ENCODE measurements at places on chromosomes 6 and 20.
A peak's percentile ranks its signal among the peaks of the same experiment; 100 is the strongest.

DNA sequence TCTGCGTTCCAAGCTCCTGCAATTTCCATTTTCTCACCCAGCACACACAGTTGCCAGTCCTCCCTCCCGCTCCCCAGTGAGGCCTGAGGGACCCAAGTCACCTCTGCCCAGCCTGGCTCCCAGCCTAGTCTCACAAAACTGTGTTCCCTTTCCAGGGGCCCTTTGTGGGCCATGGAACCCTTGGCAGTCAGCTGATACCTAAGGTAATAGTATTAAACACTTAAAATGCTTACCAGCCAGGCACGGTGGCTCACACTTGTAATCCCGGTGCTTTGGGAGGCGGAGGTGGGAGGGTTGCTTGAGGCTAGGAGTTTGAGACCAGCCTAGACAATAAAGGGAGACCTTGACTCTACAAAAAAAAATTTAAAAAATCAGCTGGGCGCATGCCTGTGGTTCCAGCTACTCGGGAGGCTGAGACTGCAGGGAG lies 3.2 kb upstream of the RBM38 start:
- no peak for DNase-seq

GRCh38 chr20:57470212-57470522 lies 54.8 kb downstream of the CTCFL start:
- DNase-seq = no peak

GRCh38 chr6:100633096-100633777 lies 168.5 kb upstream of the SIM1 start:
- DNase-seq = no peak

GRCh38 chr6:125255201-125255600 lies 46.6 kb downstream of the HDDC2 start:
- DNase-seq = no peak

GRCh38 chr6:107832151-107833056 lies 8.3 kb upstream of the SCML4 start:
- DNase-seq = no peak

GRCh38 chr6:142416179-142416578 lies 114.4 kb downstream of the ADGRG6 start:
- DNase-seq = no peak

- no peak for DNase-seq
Measured at GRCh38 chr20:19964289-19965265, 52.6 kb upstream of the NAA20 start.

DNA sequence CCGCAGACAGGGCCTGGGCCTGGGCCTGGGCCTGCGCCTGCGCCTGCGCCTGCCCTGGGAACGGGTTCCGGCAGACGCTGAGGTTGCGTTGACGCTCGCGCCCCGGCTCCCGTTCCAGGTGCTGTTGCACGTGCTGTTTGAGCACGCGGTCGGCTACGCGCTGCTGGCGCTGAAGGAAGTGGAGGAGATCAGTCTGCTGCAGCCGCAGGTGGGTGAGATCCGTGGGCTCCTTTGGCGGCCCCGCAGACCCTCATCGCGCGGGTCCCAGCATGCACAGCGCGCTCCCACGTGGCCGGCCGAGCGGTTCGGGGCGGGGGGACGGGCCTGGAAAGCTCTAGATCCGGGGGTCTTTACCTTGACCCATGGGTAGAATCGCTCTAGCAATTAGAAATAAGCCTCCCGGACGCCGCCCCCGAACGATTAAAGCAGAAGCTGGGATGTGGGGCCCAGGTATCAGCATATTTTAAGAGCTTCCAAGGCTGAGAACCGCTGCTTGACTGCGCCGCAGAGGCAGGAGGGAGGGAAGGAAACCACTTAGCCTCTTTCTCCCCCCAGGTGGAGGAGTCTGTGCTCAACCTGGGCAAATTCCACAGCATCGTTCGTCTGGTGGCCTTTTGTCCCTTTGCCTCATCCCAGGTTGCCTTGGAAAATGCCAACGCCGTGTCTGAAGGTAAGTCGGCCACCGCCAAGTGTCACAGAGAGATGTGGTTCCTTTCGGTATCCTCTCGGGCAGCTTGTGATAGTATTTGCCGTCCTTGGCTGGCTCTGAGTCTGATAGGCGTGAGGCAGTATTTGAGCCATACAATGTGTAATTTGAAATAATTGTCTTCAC lies 508 bp downstream of the NOP56 start:
- DNase-seq = peak; percentile 23

DNA sequence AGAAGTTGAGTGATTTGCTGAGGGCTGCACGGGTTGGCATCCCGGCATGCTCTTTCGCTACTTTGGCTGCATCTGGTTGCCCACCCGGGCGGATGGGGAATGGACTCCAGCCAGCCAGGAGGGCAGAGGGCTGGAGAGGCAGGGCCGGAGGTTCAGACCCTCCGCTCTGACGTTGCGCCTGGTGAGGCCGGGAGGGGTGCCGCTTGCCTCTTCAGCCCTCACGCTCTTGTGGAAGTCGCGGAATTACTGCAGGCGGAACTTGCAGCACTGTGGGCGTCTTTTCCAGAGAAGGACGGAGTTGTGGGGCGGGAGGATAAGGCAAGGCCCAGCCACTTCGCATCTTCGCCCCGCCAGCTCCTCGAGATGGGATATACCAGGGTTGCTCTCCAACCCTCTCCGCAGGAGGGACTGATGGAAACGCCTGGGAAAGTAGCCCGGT lies 656 bp downstream of the RTEL1 start:
- no peak for DNase-seq

DNA sequence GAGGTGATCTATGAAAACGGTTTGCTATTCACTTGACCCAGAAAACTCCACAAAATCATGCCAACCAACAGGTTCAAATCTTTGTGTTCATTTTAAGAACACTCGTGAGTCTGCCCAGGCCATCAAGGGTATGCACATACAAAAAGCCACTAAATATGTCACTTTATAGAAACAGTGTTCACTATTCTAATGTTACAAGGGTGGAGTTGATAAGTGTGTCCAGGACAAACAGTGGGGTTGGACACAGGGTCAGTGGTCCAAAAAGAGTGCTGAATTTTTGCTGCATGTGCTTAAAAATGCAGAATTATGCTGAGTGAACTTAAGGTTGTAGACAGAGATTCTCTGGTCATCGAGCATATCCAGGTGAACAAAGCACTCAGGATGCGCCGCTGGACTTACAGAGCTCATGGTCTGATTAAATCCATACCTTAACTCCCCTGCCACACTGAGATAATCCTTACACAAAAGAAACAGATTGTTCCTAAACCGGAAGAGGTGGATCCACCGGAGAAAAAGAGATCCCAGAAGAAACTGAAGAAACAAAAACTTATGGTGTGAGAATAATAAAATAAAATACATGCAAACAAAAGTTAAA lies 23.5 kb downstream of the KIAA0408 start:
- DNase-seq = no peak

DNA sequence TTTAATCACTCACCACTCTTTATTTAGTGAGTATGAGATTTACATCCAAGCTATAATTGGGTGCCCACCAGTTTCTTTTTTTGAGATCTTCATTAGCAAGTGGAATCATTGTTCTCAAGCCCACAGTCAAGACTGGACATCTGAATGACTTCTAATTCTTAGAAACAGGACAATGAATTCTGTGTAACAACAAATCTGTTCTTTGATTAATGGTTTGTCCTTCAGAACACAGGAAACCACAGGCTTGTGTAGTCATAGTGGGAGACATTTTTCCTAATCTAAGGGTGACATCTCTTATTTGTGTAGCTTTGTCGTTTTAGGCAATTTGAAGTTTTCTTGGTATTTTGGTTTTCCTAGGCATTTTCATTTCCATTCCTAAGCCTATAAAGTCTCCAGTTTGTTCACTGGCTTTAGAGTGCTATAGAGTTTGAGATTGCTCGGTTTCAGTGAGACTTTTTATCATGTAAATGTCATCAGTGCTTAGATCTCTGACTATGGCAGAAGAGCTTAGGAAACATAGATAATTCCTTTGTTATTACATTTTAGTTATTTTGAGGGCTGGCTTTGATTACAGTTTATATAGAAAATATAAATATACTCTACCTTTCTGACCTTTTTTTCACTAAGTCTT lies 903.9 kb upstream of the MAP3K7 start:
- DNase-seq = no peak

- no peak for DNase-seq
Measured at GRCh38 chr6:56759521-56759920, 116.8 kb upstream of the DST start.

GRCh38 chr20:20520776-20521175 lies 152.9 kb downstream of the INSM1 start:
- no peak for DNase-seq

- DNase-seq = no peak
Measured at GRCh38 chr6:69719602-69720193, 77.1 kb downstream of the LMBRD1 start.

DNA sequence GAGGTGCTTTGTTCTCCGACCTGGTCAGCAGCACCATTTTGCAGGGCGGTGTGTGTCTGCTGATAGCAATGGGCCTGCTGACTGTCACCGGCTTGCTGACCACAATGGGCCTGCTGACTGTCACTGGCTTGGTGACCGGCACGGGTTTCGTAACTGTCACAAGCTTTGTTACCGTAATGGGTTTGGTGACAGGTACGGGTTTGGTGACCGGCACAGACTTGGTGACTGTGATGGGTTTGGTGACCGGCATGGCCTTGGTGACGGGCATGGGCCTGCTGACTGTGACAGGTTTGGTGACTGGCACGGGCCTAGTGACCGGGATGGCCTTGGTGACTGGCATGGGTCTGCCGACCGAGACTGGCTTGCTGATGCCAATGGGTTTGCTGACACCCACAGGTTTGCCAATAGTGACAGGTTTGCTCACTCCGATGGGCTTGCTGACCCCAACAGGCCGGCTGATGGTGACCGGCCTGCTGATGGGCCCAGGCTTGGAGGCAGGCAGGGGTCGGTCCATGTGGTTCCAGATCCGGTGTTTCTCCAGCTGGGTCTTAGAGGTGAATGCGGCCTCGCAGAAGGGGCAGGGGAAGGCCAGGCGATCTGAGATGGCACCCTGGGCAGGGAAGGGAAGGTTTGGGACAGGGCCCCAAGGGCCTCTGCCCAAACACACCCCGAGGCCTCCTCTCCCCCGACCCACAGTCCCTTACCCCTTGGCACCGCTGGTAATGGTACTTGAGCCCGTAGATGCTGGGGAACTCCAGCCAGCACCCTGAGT lies 3.4 kb downstream of the ZNF512B start:
- no peak for DNase-seq

DNA sequence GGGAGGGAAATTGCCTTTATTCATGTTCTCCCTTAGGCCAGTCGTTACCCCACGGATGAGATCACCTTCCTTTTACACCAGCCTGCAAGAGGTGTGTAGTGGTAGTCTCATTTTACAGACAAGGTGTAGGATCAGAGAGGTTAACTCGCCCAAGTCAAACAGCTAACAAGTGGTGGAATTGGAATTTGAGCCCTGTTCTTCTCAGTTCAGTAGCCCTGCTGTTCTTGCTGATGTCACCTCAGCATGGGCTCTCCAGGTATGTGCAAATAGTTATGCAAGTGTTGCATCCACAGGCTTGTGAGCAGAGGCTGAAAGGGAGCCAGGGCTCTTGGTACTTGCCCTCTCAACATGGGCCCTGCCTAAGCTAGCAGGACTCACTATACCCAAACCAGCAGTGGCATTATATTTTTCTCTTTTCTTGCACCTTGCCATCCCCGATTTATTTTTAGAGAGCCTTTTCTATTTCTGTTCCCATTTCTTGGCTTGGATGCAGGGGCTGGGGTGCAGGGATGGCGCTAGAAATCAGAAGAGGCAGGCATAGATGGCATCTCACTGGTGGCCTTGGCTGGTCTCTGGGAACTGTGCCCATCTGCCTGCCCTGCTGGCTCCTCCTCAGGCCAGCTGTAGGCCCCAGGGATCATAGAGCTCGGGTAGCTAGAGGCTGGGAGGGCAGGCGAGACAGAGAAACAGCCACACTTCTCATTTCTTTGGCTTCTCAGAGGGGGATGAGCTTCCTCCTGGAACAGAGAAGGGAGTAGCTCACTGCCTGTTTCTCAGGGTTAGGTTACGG lies 18.2 kb downstream of the PPARD start:
- no peak for DNase-seq

DNA sequence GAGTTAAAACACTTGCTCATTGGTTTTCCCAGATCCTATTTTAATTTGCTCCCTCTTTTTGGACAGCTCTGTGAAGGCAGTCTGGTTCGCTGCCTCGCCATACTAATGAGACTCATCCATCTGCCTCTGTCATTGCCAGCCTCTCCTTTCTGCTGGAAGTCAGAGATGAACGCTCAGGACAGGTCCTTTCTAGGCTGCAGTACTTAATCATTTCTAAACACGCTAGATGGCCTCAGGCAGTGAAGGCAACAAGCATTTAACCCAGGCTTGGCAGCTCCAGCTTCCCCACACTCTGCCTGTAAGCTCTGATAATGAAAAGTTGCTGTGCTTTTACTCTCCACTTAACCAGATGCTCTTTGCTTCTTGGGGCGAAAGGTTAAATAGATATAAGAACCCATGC lies 286.7 kb upstream of the POU3F2 start:
- DNase-seq = no peak

DNA sequence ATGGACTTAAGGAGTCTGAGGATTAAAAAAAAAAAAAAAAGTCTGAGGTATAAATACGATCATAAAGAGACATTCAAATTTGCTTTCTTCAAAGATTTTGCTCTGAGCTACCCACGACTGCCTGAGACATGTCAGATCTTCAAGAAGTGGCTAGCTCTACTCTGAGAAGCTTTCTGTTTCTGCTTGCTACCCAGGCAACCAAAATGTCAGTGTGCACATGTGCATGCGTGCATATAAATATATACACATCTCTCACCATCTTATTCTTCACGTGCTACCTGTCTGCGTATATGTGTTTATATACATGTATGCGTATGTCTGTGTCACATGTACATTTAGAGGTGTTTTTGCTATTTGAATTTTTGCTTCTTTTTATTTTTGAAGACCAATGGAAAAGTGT lies 299.6 kb upstream of the STXBP5 start:
- DNase-seq = no peak

GRCh38 chr20:44707018-44707579 lies 8.1 kb upstream of the CCN5 start:
- DNase-seq = no peak

- no peak for DNase-seq
Measured at GRCh38 chr20:33709398-33709797, 10.7 kb downstream of the PXMP4 start.

GRCh38 chr6:49202924-49203536 lies 260.0 kb downstream of the MMUT start:
- no peak for DNase-seq

DNA sequence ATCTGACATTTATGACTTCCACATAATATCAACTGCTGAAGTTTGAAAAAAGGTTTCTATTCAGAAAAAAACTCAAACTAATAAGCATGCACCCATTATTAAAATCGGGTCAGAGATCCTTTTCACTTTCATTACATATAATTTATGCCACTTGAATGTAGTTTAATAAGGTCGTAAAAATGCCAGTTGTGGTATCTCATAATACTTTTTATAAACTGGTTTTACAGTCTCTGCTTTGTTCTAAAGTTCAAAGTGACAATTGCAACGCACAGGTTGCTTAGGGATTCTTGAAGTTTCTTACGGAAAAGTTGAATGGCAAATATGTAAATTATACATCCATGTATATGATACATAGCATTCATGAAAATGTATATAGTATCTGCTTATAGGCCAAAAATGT lies 229.4 kb upstream of the CEP162 start:
- no peak for DNase-seq

Data from CD4-positive, alpha-beta T cell treated with Interleukin-17A for 1 hour (primary cell).